ENCODE measurements at places on chromosomes 16 and 17.

DNA sequence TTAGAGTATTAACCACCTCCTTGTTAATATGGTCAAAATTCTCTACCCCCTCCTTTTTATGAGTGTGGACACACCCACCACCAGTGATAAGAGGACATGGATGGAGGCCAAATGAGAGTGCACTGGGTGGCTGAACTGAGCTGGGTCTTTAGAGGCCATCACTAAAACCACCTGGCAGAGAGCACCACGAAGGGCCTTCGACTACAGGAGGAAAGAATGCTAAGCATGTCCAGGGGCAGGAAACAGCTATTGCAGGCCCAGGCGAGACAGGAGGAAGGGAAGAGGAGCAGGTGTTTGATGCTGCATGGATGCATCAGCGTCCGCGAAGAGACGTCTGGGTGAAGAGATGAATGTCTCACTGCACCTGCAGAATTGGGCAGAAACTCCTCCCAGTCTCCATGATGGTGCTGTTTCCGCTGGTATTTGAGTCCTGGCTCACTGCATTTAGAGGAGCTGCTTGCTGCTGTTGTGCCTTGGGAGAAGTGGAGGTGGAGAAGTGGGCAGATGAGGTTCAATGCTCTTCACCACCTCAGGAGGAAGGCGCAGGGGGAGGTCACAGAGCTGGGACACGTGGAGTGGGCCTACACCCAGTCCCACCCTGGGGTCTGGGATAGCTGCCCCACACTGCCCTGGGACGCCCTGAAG lies 33.2 kb downstream of the SPHK1 start:
- peak; percentile 13 for DNase-seq

DNA sequence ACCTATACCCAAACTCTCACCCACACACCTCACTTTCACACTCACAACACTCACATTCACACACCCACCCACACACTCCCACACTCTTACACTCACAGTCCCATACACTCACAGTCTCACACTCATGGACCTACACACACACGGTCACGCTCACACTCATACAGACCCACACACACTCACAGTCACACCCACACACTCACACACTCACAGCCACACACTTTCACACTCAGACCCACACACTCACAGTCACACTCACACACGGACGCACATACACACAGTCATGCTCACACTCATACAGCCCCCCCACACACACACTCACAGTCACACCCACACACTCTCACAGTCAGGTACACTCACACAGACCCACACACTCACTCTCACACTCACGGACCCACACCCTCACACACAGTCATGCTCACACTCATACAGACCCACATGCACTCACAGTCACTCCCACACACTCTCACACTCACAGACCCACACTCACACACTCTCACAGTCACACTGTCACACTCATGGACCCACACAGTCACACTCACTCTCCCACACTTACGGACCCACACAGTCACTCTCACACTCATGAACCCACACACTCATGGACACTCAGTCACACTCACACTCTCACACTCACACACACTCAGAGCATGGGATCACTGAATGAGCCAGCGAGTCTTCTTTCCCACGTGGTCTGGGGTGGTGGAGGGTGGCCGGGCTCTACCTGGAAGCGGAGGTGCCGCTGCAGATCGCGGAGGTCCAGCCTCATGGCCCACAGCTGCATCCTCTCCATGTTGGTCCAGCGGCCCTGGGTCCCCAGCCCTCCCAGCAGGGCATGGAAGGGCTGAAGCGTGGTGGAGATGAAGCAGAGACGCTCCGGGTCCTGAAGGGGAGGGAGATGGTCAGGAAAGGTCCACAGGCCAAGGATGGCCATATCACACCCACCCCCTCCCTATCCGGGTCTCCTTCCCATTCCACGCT lies 5.1 kb downstream of the IL27 start:
- DNase-seq = no peak

- no peak for DNase-seq
These were observed 24.4 kb downstream of the RBL2 start for GRCh38 chr16:53458635-53459034.

DNA sequence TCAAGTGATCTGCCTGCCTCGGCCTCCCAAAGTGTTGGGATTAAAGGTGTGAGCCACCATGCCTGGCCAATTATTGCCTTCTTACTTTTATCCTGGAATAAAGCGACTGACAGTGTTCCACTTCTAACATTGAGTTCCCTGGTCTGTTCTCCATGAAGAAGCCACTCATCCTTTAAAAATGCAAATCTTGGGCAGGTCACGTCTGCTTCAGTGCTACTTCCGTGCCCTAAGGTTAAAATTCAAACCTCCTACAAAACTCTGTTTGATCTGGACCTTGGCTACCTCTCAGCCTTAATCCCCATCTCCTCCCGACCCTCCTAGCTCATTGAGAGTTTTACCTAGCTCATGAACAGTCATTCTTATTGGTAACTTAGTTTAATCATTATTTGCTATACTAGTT lies 9.6 kb upstream of the SHISA9 start:
- DNase-seq = no peak

DNA sequence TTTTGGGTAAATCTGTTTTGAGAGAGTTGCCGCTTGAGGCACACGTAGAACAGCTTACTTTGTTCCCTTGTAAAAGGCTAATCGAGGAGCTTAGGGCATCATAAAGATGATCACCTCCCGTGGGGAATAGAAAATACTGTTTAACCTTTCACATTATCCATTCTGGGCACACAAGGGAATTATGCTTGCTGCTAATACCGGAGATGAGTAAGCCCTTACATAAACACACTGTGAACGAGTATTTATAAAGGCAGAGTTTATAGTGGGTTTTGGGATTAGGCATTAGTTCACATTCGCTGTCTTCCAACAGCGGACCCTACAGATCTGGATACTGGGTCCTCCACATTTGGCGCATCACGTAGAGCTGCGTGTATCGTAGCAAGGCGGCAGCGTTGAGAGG lies 51.2 kb upstream of the CNTNAP4 start:
- DNase-seq = no peak

GRCh38 chr16:67907397-67908180 lies 14.5 kb downstream of the PSKH1 start:
- no peak for DNase-seq

DNA sequence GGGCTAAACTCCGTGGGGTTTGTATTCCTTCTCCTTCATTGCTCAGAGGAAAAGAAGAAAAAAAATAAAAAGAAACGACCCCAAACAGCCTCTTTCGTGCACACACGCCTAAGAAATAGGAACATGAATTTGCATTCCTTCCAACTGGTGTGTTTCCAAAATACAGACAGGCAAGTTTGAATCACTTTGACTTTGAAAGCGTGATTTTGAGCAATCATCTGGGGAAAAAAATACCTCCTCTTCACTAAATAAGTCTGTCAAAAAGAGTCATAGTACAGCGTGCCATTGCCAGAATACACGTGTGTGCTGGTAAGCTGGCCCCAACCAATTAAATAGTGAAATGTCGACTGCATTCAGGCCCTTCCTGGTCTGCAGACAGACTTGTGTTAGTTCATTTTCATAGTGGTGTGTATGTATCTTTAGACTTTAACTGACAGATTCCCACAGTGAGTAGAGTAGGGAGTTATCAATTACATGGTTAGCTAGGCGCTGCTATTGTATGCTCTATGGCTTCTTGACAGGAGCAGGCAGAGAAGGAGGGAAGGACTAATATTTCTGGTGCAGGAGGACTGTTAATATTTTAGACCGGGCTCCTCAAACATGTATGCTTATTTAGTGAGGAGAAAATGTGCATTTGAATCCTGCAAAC lies 618.3 kb downstream of the MAF start:
- no peak for DNase-seq

DNA sequence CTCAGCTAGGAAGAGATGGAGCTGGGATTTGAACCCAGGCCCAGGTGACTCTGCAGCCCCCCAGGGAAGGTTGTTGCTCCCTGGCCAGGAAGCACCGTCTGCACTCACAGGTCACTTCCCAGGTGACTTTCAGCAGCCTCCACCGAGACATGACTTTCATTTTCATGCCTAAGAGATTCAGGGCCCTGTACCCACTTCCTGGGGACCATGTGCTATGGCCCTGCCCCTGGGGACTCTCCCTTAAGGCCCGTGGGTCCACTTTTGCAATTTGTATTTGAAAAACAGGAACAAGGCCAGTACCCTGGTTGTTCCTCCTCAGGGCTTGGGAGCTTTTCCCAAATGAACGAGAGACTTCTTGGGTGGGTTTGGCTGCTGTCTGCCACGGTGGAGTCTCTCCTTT lies 191.0 kb downstream of the IRF8 start:
- DNase-seq = no peak

DNA sequence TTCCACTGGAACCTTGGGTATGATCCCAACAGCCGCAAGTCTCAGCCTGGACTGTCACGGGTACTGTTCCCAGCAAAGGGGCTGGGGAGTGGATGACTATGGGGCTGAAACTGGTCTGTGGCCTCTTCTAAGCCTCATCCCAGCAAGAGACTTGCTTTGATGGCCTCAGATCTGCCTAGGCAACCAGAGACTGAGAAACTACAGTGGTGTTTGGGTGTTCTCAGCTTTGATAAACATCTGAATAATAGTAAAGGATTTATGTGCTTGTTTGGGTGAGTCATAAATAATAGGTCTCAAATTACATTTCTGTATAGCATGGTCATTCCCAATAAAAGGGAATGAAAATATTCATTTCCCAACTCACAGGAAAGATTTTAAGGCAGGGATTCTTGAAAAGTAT lies 30.2 kb upstream of the ULK2 start:
- DNase-seq = peak; percentile 47

- no peak for DNase-seq
These were observed 1.3 kb upstream of the ADGRG5 start for GRCh38 chr16:57540906-57541753.

DNA sequence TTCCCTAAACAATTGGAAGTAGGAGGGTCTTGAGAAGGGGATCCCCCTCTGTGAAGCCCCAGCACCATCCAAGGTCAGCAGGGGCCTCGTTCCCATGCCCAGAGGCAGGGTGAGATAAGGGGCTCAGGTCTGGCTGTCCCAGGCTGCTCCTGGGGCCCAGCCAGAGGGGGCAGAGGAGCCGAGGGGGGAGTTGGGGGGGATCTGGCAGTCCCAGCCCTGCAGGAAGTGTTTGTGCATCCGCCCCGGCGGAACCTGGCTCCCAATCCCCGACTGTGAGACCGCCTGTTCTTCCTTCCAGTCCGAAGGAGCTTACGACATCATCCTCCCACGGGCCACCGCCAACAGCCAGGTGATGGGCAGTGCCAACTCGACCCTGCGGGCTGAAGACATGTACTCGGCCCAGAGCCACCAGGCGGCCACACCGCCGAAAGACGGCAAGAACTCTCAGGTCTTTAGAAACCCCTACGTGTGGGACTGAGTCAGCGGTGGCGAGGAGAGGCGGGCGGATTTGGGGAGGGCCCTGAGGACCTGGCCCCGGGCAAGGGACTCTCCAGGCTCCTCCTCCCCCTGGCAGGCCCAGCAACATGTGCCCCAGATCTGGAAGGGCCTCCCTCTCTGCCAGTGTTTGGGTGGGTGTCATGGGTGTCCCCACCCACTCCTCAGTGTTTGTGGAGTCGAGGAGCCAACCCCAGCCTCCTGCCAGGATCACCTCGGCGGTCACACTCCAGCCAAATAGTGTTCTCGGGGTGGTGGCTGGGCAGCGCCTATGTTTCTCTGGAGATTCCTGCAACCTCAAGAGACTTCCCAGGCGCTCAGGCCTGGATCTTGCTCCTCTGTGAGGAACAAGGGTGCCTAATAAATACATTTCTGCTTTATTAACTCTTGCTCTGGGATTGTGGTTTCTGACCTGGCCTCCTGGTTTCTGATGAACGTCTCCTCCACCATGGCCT lies 14.9 kb downstream of the GPRC5C start:
- no peak for DNase-seq

DNA sequence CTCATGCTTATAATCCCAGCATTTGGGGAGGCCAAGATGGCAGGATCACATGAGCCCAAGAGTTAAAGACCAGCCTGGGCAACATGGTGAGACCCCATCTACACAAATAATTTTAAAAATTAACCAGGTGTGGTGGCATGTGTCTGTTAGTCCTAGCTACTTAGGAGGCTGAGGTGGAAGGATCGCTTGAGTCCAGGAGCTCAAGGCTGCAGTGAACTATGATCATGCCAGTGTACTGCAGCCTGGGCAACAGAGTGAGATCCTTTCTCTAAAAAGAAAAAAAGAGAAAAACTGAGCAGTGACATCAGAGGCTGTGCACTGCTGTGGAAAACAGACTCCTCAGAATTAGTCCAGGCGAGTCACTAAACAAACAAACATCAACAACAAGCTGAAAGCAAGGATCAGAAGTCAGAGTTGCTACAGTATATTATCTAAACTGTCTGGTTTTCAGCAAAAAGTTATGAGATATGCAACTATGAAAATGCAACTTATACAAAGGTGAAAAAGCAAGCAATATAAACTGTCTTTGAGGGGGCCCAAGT lies 39.3 kb downstream of the CBFB start:
- DNase-seq = no peak

DNA sequence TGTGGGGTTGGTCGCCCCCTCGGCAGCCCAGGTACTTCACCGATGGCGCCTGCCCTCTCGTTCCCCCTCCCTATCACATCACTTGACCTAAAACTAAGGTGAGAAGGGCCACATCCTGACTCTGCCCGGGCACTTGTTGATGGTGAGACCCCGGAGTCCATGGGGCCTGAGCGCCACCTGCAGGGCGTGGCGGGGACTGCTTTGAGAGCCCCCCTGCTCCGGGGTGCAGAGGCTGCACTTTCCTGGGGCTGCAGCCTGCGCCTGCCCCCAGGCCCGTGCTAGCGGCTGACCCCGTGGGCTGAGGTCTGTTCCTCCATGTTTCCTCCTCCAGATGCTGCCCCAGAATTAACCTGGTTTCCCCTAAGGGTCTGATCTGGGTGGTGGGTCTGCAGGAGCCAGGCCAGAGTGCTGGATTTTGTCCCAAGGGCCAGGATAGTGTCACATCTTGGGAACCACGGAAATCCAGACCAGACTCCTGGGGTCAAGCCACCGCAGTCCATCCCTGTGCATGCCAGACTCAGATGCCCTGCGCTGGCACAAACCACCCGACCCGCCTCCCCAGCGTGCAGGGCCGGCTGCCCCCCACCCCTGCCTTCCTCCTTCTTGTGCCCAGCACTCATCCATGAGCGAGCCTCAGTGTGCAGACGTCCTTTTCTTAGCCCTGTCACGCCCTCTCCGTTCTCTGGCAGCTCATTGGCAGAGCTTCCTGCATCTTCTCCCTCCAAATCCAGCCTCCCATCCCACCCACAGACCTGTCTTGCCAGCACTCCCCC lies 2.7 kb downstream of the NDUFAF8 start:
- DNase-seq = no peak
